ENCODE measurements at places on chromosomes 6 and 20. TPM values are rescaled to one million over a fixed set of nuclear protein-coding genes. Genes with fewer than 3 reads are reported as not detected.

GRCh38 chr6:154751011-154751800 lies 18.0 kb downstream of the SCAF8 start:
- DNase-seq, result no peak

GRCh38 chr20:5668529-5668868 lies 81.7 kb upstream of the SHLD1 start:
- no peak for DNase-seq

DNA sequence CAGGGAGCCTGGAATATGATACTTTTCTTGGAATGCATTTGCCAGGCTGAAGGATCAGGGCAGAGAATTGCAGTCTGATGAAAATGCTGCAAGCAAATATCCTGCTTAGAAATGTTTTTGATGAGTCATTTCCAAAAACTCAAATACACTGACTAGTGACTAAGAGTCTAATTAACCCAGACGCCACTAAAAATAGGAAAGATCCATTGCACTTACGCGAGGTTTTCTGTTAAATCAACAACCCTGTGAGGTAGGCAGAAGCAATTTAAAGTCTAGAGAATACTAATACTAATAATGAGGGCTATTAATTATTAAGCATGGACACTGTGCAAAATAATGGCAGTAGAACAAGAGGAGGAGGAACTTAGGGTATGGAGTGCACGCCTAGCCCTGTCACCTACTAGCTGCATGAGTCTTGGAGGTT lies 130.1 kb upstream of the DOK5 start:
- no peak for DNase-seq

DNA sequence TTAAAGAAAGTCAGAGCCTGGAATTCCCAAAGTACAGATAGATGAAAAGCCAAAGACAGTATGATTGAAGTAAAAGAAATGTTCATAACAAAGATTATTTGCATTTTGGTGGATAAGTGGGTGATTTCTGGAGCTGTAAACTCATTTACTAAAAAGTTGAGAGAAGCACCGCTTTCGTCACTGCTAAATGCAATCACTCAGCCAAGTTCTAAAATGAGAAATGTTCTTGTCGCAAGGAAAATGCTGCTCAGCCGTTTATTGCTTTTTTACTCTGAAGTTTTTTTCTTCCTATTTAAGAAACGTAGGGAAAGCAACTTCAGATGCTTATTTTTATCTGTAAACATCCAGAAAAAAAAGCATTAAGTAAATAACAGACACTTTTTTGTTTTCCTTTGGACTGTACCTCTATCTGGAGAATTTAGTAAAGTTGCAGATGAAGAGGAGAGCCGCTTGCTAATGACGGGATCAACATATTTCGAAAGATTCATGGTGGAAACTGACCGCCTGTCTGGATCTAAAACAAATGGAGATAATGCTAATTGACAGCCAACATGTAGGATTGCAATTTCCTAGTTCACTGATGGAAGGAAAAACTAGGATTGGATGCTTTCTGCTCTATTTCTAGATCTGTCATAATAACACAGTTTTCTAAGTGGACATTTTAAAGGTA lies 93.8 kb upstream of the BCLAF1 start:
- DNase-seq, result no peak

GRCh38 chr6:21176197-21176596 lies 417.4 kb upstream of the SOX4 start:
- DNase-seq, result no peak

DNA sequence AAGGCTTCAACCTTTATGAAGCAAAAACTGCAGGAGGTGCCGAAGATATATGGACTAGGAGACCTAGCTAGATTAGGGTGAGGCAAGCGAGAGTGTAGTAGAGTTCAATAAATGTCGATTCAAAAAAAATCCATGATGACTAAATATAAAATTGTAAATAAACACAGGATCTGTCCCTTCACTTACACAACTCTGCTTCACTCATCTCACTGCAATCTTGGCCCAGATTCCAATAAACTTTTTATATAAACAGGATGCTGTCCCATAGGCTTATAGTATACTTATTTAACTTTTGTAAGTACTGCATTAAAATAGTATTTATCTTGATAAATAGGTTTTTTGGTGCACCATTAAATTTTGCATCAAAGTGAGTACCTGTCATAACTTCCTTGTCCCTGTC lies 648.4 kb upstream of the NRSN1 start:
- DNase-seq, result no peak

DNA sequence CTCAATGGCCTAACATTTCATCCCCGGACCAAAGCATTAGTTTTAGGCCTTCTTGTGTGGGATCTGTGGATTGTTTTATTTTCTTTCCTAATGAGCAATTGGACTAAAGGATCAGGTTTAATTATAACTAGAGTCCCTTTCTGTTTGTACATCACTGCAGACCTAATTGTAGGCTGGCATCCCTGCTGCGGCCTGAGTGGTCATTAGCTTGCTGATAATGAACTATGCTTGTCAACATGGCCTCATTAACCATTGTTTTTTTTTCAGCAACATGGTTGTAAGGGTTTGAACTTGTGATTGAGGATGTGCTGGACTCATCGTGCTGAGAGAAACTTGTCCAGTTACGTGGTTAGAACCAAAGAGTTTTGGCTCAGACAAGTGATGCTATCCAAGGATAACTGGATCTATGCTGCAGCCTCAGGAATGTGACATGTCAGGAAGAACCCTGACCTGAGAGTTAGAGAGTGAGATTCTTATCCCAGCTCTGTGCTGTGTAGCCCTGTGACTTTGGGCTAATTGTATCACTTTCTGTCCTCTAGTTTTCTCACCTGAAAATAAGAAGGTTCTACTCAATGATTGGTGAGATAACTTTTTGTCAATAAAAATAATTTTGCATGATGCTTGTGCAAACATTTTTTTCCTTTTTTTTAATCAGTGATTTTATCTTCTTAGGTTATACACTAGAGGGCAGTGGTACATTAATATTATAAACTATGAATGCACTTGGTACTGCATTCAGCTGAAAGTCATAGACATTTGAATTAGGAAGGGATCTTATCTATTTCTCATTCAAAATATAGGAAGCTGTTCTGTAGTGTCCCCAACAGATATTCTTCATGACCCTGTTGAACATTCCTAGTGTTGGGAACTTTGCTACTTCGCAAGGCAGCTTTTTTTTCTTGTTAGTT lies 140.9 kb downstream of the RNF144B start:
- DNase-seq, result no peak

DNA sequence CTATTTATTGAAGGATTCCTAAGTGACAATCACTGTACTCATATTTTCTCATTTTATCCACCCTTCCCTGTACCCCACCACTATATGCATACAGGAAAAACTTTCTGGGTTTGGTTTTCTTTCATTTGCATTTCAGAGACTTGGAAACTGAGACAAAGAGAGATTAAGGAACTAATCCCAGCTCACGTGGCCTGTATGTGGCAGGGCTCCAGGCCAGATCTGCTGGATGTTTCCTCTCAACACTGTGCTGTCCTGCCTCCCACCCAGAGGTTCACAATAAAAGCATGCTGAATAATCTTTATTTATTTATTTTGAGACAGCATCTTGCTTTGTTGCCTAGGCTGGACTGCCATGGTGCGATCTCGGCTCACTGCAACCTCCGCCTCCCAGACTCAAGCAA lies 50.2 kb downstream of the CEP162 start:
- peak; percentile 56 for DNase-seq

GRCh38 chr6:5765141-5765760 lies 241.5 kb downstream of the NRN1 start:
- peak; percentile 69 for DNase-seq

DNA sequence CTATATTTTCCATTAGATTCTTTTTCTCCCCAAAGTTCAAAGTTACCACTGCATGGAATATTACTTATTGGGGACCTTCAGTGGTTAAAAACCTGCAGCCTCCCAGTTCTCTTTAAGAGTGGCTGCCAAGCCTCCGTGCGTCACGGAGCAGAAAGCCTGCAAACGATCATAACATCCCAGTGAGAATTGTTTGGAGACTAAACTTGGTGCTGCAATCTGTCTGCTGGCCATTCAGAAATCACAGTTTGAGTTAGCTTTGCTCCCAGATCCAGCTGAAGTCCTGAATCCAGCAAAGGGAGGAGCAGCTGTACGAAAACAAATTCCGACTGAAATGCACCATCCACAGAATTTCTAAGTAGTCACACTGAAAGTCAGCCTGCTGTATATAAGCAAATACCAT lies 213.5 kb upstream of the PDE10A start:
- peak; percentile 80 for DNase-seq

DNA sequence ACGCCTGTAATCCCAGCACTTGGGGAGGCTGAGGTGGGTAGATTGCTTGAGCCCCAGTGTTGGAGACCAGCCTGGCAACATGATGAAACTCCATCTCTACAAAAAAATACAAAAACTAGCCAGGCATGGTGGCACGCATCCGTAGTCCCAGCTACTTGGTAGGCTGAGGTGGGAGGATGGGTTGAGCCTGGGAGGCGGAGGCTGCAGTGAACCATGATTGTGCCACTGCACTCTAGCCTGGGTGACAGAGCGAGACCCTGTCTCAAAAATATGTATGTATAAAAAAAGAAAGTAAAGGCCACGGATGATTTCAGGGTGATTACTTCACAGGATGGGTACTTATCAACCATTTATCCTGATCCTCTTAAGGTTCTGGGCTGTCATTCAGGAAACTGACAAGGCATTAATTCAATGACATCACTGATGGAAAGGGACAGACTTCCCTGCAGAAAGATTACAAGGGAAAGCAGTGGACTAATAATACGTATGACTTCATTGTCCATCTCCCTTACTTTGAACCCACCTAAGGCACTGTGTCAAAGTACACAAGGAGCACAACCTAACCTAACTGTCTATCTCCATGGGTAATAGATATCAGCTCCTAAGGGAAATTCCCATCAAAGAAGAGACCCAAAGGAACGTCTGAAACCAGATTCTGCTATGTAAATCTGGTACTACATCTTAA lies 61.2 kb downstream of the ZMYND8 start:
- DNase-seq, result no peak

DNA sequence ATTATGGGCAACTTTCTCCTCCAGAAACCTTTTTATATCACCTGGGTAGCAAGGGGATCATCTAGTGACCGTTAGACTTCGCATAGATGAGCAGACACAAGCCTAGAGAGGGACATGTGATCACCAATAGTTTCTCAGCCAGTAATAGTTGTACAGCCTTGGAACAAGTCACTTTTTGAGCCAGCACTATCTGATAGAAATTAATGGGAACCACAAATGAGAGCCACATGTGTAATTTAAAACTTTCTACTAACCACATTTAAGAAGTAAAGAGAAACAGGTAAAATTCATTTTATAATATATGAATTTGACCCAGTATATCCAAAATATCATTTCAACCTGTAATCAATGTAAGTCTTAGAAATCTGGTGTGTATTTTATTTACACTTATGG lies 592 bp upstream of the CTNNBL1 start:
- DNase-seq, result no peak

GRCh38 chr6:717135-717534 lies 24.2 kb upstream of the EXOC2 start:
- no peak for DNase-seq

GRCh38 chr6:120122401-120122800 lies 772.8 kb upstream of the MAN1A1 start:
- no peak for DNase-seq

DNA sequence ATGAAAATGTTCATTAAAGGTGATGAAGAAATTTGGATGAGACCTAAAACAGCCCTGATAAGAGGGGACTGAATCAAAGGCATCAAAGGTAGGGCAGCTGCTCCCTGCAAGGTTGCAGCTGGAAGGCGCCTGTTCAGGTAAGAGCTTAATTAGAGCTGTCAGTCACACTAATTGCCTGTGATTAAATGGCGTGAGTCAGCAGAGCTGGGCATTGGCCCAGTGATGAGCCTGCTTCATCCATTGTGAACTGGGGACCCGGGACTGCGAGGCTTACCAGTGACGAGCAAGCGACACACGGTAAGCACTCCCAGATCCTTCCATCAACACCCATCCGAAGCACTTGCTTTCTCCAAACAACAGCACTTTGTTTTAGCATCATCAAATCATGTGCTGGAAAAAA lies 621.5 kb upstream of the CDH4 start:
- no peak for DNase-seq

GRCh38 chr6:139439349-139439748 lies 64.9 kb upstream of the CITED2 start:
- no peak for DNase-seq

- peak; percentile 81 for DNase-seq
These were observed 68.8 kb downstream of the CDC5L start for GRCh38 chr6:44456070-44456965.

DNA sequence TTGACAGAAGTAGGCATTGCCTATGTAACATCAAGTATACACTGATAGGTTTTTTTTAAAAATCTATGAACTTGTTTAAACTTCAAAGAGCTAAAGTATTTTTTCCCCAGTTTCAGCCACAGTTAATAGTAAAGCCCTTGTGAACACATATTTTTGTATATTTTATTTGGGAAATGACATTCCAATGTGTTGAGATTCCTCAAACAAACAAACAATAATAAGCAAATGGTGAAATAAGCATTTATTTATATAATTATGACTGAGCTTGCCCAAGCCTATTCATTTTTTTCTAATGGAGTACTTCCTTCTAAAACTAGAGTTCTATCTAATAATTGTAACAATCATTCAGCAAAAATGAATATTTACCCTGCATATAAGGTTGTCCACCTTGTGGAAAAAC lies 12.5 kb downstream of the SYCP2 start:
- no peak for DNase-seq

DNA sequence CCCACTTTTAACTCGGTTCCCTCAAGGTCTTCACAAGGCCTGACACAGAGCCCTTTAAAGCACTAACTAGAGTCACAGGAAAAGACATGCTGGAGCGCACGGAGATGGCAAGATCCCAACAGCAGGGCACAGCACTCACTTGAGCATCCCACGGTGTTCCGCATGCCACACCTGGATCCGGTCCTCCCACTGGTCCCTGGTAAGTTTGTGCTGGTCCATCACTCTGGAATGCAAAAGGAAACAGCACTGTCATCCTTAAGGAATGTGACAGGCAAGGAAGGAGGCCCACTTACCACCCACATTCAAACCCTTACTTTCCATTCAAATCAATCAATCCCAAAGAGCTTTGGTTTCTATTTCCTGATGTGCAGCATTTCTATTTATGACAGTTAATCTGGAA lies 34.7 kb downstream of the EZR start:
- DNase-seq, result no peak

GRCh38 chr6:97864826-97865225 lies 581.8 kb upstream of the MMS22L start:
- DNase-seq, result no peak

DNA sequence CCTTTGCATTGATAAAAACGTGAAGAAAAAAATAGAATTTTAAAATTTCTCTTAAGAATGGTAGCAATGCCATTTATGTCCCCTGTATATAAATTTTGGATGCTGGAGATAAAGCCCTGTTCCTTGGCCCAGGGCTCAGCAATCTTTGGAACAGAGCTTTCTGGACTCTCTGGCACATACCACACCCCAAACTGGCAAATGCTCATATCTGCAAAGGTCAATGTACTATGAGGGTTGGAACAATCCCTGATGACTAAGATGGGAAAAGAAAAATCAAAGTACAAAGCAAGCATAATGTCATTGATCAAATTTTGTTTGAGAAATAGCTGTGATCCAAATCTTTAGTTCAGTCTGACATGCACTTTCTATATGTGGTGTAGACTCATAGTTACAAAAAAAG lies 158.1 kb upstream of the HCRTR2 start:
- no peak for DNase-seq

RFX6 gene
- total RNA-seq, result not detected

ANKRD66 gene
- not detected for total RNA-seq

ZSCAN16 gene
- 2.8 TPM for total RNA-seq

CYP24A1 gene
- not detected for total RNA-seq

BMP6 gene
- total RNA-seq, result 4.7 TPM

GLP1R gene
- 6.1 TPM for total RNA-seq

BRD2 gene
- total RNA-seq, result 88.2 TPM

CDH4 gene
- 0.79 TPM for total RNA-seq

UBR2 gene
- total RNA-seq, result 31.5 TPM

CBLN4 gene
- total RNA-seq, result not detected
